Mesothelial cell of epicardium (in vitro differentiated cells): ENCODE measurements at places on chromosomes 3 and 15. TPM values are rescaled to one million over a fixed set of nuclear protein-coding genes. Genes with fewer than 3 reads are reported as not detected.

- no peak for DNase-seq
These were observed 274.9 kb upstream of the DCBLD2 start for GRCh38 chr3:99176169-99176964.

GRCh38 chr3:189099505-189100290, 72.1 kb upstream of the TPRG1 start:
- DNase-seq: no peak

Gene NAALADL2
- 27.9 to 29.9 TPM (median 28.3 TPM) in 3 replicates for total RNA-seq

DNA sequence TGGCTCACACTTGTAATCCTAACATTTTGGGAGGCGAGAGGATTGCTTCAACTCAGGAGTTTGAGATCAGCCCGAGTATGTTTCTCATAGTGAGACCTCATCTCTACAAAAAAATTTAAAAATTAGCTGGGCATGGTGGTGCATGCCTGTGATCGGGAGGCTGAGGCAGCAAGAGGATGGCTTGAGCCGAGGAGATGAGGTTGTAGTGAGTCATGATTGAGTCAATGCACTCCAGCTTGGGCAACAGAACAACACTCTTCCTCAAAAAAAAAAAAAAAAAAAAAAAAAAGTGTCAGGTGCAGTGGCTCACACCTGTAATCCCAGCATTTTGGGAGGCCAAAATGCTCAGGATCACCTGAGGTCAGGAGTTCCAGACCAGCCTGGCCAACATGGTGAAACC, 2.4 kb downstream of the RPL39L start:
- DNase-seq: no peak

GRCh38 chr15:90080458-90080755, 21.9 kb downstream of the IDH2 start:
- no peak for DNase-seq

DNA sequence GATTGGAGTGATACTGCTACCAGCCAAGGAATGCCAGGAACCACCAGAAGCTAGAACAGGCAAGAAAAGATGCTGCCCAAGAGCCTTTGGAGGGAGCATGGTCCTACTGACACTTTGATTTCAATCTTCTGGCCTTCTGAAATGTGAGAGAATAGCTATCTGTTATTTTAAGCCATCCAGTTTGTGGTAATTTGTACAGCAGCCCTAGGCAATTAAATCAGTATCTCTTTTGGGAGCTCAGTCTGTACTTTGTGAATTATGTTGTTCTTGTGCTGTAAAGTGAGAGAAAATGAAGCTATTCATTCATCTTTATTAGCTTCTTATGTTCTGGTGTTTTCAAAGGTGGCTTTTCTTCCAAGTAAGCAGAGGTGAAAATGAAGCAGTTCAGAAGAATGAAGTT, 381.3 kb downstream of the PDCD6IP start:
- DNase-seq: no peak

GRCh38 chr3:146128939-146129338, 32.0 kb downstream of the PLOD2 start:
- no peak for DNase-seq

Gene CLDN11
- 153 to 168 TPM (median 164 TPM) in 3 replicates for total RNA-seq

DNA sequence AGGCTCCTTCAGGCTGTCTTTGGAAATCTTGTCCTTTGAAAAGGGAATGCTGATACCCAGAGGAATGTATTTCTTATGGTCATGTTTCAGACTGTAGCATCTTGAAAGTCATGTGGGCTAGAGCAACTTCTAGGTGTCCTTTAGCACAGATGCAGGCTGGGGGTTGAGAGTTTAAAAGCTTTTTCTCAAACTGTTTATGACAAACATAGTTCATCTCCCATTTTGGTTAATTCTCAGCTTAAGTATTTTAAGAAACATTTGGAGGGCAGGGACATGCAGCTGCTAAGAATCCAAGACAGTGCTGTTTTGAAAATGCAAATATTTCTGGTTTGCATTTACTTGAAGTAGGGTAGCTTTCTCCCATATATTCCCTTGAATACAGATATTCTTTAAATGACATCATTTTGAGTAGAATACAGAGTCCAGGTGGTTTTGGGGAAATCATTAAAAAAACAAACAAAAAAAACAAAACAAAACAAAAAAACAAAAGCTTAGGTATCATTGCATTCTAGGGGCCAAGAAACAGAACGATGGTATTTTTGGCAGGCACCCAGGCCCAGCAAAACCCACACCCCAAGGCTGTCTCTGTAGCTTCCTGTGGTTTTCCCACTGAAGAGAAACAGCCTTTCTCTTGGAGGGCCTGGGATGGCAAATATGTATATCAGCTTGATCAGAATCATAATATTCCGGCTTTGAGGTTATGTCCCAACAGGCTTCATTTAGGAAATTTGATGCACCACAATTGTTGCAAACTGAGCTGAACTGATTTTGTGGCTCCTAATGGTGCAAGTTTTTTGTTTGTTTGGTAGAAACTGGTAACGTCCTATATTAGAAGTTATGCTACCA, 120.0 kb downstream of the ATG7 start:
- no peak for DNase-seq

- no peak for DNase-seq
These were observed 17.1 kb downstream of the SETMAR start for GRCh38 chr3:4320096-4320911.

DNA sequence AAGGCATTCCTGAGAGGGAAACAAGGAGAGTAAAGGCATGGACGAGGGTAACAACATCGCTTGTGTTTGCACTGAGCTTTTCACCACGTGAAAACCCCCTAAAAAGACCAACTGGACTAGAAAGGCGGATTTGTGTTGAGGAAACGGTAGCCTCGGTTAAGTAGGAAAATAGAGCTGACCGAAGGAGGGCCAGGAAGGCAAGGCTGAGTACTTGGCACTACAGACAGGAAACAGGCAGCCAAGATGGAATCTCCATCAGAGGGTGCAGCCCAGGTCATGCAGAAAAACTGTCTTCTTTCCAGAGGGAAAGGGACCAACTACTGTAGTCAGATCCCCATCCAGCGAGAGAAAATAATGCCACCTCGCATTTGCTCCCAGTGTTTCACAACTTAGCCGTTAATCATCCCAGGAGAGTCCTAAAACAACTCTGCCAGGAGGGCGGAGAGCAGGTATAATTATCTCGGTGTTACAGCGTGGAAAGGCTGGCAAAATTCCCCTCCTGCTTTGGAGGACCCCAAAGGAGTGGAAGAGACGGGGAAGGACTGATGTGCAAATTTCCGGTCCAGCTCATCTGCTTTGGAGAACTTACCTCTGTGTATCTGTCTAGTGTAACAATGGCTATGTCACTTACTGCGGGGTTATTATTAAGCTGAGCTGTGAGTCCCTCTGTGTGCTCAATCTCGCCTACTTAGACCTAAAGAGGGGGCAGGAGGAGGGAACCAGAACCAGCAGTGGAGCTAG, 77.2 kb downstream of the MYO1E start:
- no peak for DNase-seq

Gene RFT1
- total RNA-seq: 27.7 to 30.4 TPM (median 28.3 TPM) in 3 replicates

DNA sequence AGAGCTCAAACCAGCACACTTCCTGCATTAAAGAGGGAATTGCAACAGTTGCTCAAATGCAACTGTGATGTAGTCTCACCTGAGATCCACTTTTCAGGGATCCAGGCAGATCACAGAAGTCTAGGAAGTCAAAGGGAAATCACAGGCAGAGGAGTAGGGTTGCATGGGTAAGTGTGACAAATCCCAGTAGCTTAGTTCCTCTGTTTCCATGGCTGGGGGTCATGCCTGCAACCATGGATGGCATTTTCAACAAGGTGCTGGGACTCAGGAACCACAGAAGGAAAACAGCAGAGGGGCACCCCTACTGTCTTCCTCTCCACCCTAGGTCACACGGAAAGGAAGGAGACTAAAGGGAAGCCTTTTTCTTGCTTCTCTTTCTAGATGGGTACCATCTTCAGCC, 36.5 kb upstream of the ARNT2 start:
- no peak for DNase-seq

GRCh38 chr15:42385206-42385979, 26.1 kb downstream of the CAPN3 start:
- no peak for DNase-seq

DNA sequence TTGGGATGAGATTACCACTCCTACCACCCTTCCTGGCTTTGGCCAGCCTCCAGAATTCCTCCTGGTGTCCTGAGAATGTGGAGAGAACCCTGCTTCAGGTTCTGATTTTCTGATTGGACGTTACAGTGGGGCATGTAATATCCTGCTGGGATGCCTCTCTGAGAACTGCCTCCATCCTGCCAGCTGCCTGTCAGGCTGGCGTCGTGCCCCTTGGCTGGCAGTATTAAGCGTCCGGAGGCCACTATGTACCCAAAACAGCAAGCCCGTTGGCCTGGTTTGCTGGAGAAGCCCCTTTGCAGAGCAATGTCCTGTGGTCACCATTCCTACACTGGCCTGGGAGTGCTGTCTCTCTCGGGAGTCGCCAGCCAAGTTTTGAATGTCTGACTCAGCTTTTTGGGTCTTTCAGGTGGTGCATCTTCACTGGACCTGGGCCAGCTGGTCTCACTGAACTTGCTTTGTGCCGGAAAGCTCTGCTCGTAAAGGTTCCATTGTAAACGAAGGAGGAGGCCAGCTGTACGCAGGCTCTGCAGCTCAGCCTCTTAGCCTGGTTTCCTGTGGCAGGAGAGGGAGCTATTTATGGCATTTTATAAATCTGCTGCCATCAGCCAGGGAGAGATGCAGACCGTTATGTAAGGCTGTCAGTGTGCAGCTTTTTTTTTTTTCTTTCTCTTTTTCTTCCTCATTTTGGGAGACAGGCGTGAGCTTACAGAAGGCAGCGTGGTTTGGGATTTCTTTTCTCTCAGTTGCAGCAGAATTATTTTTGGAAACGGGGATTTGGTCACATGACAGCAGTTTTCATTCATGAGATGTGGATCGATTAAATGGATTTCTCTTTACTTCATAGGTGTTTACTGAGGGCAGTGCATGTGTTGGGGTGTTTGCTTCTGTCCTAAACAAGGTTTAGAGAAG, 19.0 kb upstream of the TRAK1 start:
- no peak for DNase-seq

GRCh38 chr15:76982756-76983155, 12.2 kb upstream of the PSTPIP1 start:
- DNase-seq: no peak

- no peak for DNase-seq
These were observed 217.2 kb downstream of the THSD4 start for GRCh38 chr15:71332431-71333004.

GRCh38 chr3:71095511-71096291, 487.8 kb downstream of the FOXP1 start:
- no peak for DNase-seq

GRCh38 chr3:4845882-4846281, 133.4 kb upstream of the BHLHE40 start:
- DNase-seq: no peak

GRCh38 chr15:26767169-26767670, 5.6 kb downstream of the GABRB3 start:
- DNase-seq: no peak

Gene WDR72
- total RNA-seq: 0.25 to 0.45 TPM (median 0.31 TPM) in 3 replicates

DNA sequence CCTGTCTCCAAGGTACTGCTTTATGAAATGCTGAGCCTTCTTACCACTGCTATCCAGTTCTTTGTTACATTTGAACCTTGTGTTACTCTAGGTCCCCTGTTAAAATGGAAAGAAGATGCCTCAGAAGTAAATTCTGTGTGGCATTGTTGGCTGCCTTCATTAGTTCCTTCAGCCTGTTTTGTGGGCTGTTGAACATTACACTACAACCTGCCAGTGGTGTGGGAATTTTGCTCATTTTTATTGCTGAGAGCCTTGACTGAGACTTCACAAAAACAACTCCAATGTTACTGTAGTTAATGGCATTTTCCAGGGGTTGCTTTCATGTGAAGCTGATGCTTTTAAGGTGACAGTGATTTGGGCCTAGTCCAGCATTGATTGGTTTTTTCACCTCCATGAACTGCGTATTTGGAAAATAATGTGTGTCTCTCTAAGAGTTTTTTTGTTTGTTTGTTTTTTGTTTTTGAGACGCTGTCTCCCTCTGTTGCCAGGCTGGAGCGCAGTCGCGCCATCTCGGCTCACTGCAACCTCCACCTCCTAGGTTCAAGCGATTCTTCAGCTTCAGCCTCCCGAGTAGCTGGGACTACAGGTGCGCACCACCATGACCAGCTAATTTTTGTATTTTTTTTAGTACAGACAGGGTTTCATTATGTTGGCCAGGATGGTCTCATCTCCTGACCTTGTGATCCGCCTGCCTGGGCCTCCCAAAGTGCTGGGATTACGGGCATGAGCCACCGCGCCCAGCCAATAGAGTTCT, 4.3 kb downstream of the MAPK6 start:
- DNase-seq: no peak
